NCI-H345 (cell line): ENCODE measurements at places on chromosomes 12 and 14.

DNA sequence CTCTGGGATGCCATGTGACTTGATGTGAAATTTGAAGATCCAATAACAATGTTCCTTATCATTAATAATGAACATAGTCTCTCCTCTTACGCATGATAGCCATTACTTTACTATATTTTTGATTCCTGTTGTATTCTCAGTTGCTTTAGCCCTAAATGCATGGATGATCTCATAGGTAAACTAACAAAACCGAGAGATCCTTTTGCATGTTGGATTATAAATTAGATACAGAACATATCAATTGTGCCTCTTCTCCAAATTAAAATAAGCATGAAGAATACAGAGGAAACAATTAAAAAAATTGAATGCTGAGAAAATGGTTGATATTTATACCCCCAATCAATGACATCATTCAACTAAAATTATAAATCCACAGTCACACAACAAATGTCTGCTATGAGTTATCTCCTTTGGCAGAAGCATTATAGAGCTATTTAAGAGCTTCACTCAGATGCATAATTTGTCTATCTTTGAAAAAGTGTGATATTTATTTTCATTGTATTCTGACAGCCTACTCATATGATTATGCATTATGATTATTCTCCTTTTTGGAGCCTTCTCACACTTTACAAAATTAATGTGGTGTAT lies 386.4 kb upstream of the STXBP6 start:
- no peak for DNase-seq

- DNase-seq, result no peak
Observed at GRCh38 chr12:26845984-26846383, 13.0 kb upstream of the ITPR2 start.

- no peak for DNase-seq
Observed at GRCh38 chr14:26702721-26703230, 104.9 kb upstream of the NOVA1 start.

- no peak for DNase-seq
Observed at GRCh38 chr14:86035882-86036281, 505.9 kb downstream of the FLRT2 start.

GRCh38 chr14:31371646-31372045 lies 48.7 kb downstream of the HEATR5A start:
- DNase-seq, result no peak

GRCh38 chr12:19624491-19624890 lies 185.2 kb downstream of the AEBP2 start:
- DNase-seq, result no peak

DNA sequence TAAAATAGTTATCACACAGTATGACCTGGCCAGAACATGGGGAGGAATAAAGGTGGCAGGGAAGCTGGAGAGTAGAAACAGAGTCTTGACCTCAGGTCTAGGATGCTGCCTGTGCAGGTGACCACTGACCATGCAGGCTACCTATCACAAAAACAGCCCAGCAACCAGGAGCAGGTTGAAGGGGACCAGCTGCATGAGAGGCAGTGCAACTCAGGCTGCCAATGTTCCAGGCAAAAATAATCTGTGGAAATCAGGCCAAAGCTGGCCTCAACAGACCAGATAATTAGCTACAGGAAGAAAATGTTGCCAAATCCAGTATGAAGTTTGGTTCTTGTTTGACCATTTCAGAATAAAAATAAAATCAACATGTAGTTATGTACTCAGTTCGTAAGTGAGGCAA lies 72.6 kb downstream of the PDE6H start:
- no peak for DNase-seq

DNA sequence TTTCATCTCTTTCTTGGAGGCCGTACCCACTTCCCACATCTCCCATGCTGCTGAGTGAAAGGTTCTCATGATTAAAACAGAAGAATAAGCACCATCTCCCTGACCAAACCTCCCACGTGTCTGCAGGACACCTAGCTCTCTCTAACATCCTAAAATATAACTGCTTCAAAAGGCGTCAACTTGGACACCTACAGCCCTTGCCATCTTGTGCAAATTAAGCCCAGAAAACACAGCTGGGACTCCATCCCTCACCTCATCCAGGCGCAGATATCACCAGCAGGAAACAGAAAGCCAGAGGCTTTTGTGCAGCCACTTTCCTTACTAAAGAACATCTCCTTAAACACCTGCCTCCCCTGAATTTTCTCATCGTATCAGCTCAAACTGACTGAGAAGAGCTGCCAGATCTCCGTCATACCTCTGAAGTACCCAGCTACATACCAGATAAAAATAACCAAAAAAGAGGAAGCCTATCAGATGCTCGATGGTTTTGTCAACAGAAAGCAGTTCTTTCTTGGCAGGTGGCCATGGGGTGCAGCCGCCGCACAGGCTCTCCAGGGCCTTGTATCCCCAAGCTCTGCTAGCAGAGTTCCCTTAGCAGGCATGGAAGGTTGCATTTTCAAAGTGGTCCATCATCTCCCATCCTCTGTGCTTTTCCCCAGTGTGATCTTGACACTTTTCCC lies 28.8 kb downstream of the MAP3K9 start:
- peak; percentile 63 for DNase-seq

- no peak for DNase-seq
Observed at GRCh38 chr14:51661504-51661903, 9.8 kb downstream of the FRMD6 start.
